Smooth muscle cell of the brain vasculature (primary cell): ENCODE measurements at places on chromosomes 2 and 18.

GRCh38 chr18:23259701-23260681, 124.7 kb downstream of the CABLES1 start:
- no peak for DNase-seq

DNA sequence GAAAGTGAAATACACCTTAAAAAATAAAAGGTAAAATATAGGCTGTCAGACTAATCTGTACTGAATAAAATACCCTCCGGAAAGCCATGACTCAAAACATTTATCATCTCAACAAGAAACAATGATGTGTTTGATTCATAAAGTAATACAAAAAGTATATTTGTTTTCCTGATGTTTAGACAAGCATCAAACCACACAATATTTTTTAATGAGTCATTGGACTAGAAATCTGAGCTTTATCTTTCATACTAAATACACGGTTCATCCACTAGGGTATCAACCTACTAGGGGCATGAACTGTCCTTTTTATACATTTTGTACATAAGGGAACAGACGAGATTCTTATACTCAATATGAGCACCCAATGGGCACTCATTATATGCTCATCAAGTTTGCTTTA, 31.3 kb downstream of the CD226 start:
- DNase-seq, result no peak

DNA sequence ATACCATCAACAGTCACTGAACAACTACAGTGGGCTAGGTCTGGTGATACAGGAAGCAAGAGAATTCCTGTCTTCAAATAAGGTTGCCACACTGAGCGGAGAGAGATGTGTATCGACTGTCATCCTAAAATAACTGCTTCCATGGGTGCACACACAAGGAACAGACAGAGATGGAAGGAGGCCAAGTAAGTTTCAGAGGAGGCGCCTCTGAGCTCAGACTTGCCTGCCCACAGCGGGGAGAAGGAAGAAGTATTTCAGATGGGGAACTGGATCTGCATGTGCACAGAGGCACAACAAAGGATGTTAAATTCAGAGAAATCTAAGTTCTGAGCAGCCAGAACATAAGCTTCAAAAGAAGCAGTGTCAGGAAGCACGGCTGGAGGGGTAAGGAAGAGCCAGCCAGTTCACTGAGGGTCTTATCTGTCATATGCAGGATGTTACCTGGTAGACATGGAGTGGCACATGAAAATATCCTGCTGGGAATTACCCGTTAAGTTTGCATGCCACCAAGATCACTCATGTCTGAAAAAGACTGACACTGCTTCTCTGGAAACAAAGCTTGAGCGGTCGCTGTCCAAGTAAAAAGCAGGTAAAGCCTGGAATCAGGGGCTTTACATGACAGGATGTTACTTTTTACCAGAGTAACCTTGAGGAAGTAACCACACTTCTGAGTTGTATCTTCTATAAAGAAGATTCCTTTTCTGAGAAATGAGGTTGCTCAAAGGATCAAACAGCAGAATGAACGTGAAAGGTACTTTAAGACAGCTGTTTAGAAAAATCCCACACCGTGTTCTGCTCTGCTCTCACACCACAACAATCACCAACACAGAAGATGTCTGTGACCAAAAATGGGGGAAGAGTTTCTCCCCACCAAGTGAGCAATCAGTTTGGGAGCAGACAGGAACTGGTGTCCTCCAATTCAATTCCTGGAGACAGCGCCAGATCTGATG, 260.2 kb downstream of the NBAS start:
- no peak for DNase-seq

GRCh38 chr18:57837917-57838548, 34.9 kb upstream of the ATP8B1 start:
- DNase-seq, result no peak

- DNase-seq, result no peak
Observed at GRCh38 chr18:31667185-31667584, 17.2 kb downstream of the B4GALT6 start.

DNA sequence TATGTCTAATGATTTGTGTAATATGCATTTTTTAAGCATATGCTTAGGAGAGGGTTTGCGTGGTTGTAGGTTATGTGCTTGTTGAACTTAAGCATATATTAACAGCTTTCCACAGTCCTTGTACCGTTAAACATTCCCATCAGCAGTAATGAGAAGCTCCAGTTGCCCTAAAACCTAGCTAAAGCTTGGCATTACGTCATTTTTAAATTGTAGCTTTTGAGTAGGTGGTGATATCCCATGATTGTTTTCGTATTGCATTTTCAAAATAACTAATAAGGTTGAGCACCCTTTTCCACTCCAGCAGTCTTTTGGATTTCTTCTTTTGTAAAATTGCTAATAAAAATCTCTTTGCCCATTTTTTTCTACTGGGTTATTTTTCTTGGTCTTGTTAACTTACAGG, 453.1 kb upstream of the GCFC2 start:
- DNase-seq, result no peak

DNA sequence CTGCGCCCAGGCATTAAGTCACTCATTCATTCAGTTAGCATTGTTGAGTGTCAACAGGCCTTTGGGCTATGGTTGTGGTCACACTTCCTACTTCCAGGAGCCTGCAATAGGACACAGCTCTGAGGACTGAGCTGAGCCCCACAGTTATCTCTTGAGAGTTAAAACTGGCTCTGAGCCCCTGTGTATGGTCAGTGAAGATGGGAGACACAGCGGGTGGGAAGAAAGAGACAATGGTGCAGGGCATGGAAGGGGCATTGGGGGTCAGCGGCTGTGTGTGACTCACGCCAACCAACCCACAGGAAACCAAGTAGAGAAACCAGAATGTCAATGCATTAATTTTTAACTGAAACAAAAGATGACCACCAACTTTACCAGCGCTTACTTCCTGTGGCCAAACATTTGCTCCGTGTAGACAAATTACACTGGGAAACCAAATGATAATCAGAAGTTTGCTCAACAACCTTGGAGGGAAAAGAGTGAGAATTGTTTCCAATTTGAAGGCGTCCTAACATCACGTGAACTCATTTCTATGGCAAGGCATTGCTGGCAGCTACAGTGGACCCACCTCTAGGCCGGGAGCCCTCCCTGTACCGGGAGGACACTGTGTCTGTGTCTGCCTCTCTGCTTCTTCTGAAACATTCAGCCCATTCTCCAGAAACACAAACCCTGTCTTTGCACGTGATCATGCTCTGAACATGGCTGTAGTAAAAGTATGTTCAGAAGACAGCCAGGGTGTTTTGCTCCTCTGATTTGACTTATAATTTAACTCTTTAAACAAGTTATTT, 212.0 kb upstream of the ID2 start:
- DNase-seq, result no peak

- DNase-seq, result no peak
Observed at GRCh38 chr18:48910972-48911545, 39.7 kb downstream of the SMAD7 start.

DNA sequence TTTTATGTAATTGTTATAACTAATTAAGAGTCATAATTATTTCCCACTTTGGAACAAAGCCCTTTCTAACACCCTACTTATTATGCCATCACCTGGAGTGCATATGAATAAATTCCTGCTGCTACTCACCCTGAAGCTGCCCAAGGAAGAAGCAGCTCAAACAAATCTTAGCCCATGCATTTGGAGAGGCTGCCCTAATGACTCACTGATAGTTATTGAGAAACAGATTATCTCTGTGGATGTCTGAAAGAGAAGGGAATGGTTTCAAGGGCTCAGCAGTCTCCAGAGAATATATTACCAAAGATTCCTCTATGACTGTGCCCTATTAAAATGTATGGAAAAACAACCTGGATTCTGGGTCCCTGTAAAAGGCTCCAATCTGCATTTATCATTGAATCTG, 81.0 kb downstream of the GPR39 start:
- DNase-seq, result no peak

DNA sequence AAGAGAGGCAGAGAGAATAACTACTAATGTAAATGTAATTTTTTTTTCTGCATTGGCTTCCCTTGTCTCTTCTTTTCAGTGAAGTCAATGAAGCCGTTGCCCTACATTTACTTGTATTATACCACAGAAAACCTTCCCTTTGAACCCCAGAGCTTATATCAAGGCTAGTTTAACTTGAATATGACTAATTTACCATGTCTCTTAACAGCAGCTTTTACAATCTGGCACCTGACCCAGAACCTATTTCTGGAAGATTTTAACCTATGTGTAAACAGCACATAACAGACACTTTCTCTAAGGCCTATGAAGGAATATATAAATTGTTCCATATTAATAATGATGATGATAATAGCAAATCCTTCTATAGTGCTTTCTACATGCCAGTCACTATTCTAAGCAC, 580.5 kb upstream of the NXPH2 start:
- no peak for DNase-seq

DNA sequence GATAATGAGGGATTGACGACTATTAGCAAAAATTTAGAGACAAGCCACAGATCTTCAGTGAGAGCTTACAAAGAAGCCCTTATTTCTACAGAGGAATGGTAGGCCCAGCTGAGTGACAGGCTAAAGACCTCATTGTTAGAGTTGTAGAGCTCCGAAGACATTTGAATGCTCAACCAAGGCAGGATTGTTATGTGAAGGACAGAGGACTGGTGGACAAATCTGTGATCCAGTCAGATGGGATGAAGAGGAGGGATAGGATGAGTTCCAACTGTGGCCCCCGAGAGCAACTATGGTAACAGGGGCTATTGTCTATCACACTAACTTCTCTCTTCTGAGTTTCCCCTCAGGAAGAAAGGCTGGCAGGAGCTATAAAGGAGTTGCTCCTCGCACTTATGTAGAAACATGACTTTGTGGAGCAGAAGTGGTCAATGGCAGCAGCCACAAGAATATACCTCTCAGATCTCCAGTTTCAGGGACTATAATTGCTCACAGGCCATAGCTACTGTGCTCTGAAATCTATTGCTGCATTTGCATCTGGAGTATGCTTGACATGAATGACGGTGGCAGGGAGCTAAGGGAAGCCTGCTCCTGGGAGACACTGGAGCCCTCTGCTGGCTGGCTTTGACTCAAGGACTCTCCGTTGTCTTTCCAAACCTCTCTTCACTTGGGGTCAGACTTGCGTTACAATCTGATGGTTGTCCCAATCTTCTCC, 50.3 kb upstream of the GREB1L start:
- no peak for DNase-seq

DNA sequence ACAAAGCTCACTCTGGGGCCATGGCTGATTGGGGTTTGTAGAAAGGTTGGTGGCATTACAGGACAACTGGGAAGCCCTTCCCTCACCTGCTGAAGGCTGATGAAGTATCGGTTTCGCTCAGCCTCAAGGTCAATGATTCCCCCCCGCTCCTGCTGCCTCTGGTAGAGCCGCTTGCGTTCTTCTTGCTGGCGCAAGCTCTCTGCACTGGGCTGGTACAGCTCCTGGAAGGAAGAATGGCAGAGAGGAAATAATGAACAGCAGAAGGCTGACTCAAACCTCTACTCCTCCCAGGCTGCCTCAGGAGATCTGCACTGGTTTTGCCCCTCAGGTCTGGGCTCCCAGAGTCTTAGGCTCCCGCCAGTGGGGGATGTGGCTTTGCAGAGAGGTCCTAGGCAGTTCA, 5.2 kb downstream of the BCS1L start:
- DNase-seq, result no peak
